ENCODE measurements at places on chromosomes 1 and 21. TPM values are rescaled to one million over a fixed set of nuclear protein-coding genes. Genes with fewer than 3 reads are reported as not detected.

CYB5RL gene
- 2.5 TPM for total RNA-seq

TMOD4 gene
- not detected for total RNA-seq

ZC3H11A gene
- total RNA-seq: 73.8 TPM

CNTN2 gene
- 37.6 TPM for total RNA-seq

CFHR4 gene
- total RNA-seq: 0.69 TPM

CLCA2 gene
- total RNA-seq: not detected

CCDC17 gene
- 0.46 TPM for total RNA-seq

All from diencephalon (tissue), 1 donor.